ENCODE measurements at places on chromosomes 4 and X.
A peak's percentile ranks its signal among the peaks of the same experiment; 100 is the strongest.

- DNase-seq: no peak
Measured at GRCh38 chr4:67899096-67899495, 15.3 kb upstream of the TMPRSS11D start.

DNA sequence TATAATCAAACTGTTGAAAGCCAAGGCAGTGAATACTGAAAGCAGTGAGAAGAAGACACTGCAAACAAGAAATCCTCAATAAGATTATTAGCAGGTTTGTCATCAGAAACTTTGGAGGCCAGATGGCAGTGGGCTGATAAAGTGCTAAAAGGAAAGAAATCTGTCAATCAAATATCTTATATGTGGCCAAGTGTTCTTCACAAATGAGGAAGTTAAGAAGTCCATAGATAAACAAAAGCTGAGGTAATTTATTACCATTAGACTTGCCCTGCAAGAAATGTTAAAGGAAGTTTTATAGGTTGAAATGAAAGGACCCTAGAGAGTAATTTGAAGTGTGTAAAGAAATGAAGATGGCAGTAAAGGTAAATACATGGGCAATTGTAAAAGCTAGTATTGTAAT, 586.6 kb downstream of the RAPGEF2 start:
- DNase-seq: no peak

DNA sequence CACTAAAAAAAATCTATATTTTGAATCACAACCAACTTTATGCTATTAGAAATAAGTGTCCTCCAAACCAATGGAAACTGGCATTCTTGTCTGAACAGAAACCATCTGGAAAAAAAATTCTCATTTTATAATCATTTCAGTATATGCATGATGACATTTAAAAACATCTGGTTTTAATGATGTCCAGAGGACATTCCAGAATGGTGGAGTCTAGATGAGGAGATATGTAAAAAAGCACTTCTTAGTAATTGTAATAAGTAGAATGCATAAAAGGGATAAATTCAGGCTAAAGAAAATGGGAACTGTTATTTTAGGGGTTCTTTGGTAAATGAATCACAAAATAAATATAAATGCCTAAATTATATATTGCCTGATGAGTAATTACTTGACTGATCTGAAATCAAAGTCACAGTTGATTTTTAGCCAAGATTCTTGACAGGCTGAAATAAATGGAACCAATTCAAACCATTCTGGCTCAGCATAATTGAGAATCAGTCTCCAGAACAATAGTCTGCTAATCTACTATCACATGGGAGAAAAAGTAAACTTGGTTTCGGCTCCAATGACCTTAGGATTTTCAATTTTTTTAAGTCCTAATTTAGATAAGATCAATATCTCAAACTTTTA, 636.6 kb downstream of the FAT4 start:
- DNase-seq: peak; percentile 76

DNA sequence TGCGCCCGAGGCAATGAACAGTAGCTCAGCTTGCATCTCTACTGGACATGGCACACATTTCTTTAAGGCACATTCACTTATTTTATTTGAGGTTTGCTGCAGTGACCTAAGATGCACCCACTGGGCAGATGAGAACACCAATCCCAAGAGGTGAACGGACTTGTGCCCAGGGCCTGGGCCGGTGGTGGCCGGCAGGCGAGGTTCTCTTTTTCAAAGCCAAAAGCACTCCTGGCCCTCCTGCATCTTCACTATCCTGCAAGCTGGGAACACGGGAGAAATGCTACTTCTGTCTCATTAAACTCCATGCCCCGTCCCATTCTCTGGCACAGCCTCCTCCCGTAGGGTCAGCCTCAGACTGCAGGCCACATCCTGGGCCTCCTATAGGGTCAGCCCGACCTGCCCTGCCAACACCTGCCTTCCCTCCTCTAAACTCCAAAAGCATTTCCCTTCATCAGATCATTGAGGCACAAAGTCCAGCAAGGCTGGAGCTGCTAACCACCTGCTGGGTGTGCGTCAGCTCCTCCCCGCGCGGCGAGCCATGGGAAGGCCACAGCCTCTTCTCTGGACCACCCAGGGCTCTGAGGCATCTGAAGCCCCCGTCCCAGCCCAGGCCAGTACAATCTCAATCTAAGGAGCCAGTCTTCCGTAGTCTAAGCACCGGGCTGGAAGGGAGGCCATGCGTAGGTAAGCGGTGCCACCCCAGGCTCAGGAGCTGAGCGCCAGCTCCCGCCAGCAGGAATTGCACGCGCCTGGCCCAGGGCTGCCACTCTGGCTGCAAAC, 166.1 kb downstream of the AFAP1 start:
- DNase-seq: no peak

GRCh38 chr4:119261986-119262385, 49.5 kb downstream of the USP53 start:
- DNase-seq: no peak

GRCh38 chr4:38392223-38392855, 271.7 kb upstream of the KLF3 start:
- no peak for DNase-seq

- no peak for DNase-seq
Measured at GRCh38 chrX:125205918-125206665, 113.6 kb upstream of the TEX13C start.

GRCh38 chr4:128288689-128289106, 1.1 kb upstream of the PGRMC2 start:
- DNase-seq: no peak

DNA sequence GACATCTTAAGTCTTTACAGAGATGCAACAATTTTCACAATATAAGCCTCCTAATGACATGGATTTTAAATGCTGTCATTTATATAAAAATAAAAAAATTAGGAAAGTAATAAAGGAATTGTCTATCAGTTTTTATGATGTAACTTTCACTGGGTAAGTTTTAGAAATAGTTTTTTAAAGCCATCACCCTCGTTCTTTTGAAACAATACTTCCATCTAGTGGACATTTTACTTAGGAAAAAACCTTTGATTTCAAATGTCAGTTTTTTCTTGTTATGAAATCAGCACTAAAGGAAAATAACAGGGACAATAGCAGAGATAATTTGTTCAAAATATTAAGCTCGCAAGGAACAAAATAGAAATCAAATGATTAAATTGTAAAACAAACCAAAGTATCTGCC, 24.3 kb upstream of the NDNF start:
- peak; percentile 9 for DNase-seq

- DNase-seq: no peak
Measured at GRCh38 chrX:44012484-44013096, 39.4 kb upstream of the NDP start.

DNA sequence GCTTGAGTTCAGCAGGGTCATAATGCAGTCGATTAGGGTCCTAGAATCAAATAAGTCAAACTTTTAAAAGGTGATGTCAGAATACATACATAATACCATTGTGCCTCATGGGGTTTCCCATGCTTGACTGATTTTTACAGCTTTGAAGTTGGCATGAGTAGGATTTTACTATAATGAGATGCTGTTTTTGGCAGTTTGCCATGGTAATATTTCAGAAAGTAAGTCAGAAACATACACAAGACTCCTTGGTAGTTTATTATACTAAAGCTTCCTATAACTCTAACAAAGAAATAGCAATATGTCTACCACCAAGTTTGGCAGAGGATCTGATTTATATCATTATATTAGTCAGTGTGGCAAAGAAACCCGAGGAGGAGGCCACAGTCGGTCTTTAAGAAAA, 45.2 kb downstream of the PHKA2 start:
- DNase-seq: no peak

GRCh38 chr4:174474457-174475075, 47.7 kb downstream of the HPGD start:
- no peak for DNase-seq
